EL (cell line): ENCODE measurements at places on chromosomes 7 and 10.

DNA sequence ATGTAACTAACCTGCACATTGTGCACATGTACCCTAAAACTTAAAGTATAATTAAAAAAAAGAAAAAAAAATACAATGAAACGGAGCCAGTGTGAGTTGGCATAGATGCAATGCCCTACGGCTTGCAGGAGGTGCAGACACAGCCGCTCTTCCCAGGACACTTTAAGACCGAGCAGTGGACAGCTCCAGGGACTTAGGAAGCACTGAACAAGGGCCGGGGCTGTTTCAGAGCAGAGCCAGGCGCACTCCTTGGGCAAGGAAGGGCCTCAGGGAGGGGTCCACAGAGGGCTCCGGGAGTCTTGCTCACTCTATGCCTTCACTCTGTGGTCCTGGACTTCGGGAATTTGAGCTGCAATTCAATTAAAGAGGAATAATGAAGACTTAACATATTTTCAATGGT lies 355.3 kb downstream of the TCERG1L start:
- DNase-seq: no peak

- DNase-seq: no peak
Observed at GRCh38 chr7:6622134-6622710, 6.8 kb downstream of the ZNF853 start.

- DNase-seq: no peak
Observed at GRCh38 chr7:141193066-141193465, 119.2 kb downstream of the TMEM178B start.

DNA sequence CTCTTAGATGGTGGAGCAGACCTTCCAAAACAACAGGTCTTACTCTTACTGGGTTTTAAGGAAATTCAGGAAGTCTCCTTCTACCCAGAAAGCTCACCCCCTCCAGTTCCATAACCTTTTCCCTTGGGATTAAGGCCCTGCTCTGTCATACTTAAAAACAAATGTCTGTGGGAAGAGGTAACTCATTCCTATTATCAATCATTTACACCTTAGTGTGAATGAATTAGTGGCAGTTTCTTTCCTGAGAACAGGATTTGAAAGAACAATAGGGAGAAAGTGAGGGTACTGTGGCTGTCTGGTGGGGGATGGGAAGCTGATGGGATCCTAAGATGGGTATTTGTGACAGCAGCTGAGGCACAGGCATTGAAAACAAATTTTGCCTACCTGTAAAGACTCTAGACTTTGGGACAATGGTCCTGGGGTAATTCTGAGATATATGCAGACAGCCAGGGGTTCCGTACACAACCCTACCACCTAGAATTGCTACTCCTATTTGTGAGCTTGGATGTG lies 22.2 kb upstream of the PDLIM1 start:
- DNase-seq: no peak
